ENCODE measurements at places on chromosomes 5 and 9.

DNA sequence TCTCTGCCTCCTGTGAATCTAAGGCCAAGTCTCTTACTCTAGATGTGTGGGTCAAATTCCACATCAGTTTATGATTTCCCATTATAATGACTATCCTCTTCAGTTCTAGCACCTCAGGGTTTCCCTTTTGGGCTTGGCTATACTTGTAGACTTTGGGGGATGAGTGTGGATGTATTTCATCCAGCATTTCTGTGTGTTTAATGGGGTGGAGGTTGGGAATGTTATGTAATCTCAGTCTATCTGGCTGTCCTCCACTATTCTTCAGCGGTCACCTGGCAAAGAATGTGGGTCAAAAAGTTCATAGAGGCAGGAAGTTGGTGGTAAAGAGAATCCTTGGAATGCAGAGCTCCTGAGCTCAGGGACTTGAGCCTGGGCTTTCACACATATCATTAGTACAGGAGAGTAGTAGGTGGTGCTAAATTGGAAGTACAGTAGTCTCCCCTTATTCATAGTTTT lies 64.9 kb downstream of the CFAP95 start:
- no peak for DNase-seq

GRCh38 chr5:157390551-157391297 lies 69.3 kb upstream of the NIPAL4 start:
- DNase-seq: peak; percentile 7

DNA sequence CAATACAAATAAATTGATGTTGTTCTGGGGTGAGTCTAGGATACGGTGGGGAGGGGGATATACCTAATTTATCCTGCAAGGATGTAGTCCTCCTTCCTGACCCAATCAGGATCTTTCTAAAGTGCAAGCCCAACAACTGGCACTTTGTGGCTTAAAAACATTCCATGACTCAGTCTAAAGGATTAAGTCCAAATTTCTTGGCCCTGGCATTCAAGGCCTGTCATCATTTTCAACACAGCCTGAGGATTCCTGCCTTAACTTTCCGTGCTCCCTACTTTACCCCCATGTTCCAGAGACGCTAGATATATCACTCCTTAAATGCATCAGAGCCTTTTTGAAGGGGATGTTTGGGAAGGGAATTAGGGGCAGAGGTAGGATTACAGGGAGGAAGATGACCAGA lies 1.0 kb downstream of the FAM221B start:
- DNase-seq: no peak

DNA sequence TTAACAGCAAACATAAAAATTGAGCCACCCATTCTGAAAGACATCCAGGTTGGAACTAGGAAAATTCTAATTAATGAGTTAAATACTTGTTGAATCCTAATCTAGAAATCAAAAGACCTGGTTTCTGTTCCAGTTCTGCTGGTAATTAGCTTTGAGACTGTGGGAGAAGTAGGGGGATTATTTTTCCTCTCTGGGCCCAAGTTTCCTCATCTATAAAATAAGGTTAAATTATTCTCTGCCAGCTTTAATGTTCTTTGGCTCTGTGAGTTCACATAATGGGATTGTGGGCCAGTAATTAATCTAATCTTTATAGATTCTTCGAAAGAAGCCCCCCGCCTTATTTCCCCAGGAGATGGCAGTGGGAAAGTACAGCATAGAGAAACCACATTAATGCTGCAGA lies 104.6 kb downstream of the ENC1 start:
- DNase-seq: no peak

DNA sequence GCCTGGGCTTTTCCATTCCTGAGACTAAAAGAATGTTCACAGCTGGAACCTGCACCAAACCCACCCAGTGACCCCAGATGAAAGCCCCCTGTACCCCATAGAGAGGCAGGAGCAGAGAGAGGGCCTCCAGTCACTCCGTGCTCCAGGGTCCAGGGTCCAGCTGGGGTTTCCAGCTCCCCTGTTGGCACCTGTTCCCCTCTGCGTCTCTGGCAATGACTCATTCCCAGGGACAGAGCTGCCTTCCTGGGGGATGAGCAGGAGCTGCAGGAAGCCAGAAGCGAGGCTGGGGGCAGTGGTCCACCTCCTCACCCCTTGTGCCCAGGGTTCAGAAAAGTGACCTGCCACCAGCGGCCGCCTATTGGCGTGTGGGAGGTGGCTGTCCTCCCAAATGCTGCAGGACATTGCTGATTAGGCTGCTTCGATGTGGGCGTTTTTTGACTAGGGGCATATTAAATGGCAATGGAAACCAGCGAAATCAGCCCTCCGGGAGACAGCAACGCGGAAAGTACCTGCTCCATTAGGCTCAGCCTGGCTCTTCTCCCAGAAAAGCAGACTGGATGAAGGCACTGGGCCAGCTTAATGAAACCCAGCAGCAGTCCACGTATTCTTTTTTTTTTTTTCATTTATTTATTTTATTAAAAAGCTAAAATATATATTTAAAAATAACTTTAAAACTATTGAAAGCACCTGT lies 97.4 kb downstream of the DAP start:
- no peak for DNase-seq

DNA sequence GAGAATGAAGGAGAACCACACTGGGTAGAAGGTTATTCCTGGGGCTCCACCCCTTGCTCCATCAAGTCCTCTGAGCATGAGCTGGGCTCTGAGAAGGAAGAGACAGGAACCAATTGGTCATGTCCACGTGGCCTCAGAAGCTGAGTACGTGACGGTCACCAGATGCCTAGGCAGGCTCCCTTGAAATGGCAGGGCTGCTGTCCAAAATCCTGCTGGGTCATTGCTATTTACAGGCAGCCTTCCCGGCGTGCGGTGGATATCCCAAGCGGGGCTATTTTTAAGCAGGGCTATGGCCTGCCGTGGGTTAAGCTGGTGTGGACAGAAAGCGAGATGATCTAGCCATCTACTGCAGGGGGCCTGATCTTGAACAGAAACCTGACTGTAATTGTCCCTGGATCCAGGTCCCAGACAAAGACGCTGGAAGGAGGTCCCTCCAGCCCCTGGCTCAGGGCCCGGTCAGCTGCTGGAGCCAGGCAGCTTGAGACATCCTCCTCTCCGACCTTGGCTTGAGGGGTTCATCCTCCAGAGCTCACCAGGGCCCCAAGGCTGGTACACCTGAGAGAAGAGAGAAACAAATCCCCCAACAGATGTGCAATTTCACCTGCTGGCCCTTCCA lies 550 bp upstream of the CKMT2 start:
- no peak for DNase-seq

DNA sequence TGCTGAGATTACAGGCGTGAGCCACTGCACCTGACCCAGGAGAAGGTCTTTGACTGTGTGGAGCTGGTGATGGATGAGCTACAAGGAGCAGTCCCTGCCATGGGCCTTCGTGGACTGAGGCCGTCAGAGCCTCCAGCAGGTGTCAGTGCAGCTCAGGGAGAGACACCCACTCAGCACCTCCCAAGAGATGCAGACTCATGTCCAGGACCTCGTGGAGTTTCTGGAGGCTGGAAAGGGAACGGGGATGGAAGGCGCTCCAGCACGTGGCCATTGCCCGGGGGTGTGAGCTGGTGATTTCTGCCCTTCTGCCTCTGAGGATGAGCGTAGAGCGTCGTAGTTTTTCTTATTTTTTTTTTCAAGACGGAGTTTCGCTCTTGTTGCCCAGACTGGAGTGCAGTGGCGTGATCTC lies 9.5 kb downstream of the TOR4A start:
- DNase-seq: no peak

DNA sequence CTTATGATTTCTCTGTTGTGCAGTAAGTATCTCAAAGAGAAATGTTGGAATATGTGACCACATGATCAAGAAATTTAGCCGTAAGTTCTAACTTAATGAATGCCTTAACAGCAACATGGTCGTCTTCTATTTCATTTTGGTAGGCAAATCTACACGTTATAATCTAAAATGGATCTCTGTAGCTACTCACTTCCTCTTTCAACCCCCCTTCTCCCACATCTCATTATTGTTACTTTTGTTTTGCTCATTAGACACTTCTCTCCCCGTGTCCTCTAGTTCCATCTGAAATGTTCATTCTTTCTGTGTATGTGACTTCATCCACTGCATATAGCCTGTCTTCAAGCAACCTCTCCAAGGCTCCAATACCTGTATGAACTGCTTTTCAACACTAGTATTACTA lies 27.1 kb upstream of the LPAR1 start:
- no peak for DNase-seq

- DNase-seq: no peak
Observed at GRCh38 chr5:3303777-3304176, 291.9 kb upstream of the IRX1 start.

DNA sequence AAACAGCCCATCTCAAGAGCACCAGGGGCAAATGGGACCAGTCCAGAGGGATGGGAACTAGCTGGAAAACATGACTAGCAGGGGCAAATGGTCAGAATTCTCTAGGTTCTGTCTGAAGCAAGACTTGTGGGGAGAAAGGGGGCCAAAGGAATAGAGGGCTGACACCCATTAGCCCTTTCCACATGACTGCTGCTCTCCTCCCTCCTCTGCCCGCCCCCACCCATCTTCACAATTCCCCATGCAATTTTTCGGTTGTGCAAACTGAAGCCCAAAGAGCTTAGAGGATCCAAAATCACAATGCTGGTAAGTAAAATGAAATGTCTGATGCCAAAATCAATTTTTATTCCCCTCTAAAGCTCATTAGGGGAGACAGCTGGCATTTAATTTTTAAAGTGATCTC lies 207.1 kb downstream of the DCP2 start:
- DNase-seq: no peak

DNA sequence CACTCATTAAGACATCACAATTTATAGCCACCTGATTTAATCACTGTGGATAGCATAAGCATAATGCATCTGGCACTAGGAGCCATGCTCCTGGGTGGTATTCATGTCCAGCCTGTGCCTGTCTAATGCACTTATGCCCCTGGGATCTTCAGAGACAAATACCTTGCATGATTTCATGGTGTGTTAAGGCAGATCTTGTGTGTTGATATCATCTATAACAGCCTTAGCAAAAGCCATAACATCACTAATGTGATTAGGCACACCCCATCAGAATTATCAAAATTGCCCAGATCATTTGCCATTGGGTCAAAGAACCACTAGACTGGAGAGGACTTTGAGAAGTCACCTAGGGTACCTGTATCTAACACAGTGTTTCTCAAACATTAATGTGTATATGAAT lies 43.7 kb upstream of the SELENOP start:
- no peak for DNase-seq

GRCh38 chr5:132480546-132480892 lies 10.1 kb downstream of the IRF1 start:
- DNase-seq: no peak

DNA sequence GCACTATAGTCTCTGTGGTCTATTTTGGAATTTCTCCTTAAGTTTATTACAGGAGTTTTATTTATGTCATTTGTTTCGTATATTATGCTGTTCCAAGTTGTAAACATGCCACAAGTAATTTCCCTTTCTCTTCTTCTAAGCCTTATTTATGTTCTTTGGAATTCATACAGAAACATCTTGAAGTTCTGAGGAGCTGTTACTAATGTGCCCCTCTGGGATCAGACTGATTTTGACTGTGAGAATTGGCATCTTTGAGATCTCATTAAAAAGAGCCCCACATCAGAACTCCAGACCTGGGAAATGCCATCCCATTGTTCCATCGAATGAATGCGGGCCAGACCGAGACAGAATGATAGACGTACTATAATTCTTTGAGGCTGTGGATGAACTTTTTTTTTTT lies 138.8 kb upstream of the CD180 start:
- DNase-seq: no peak

DNA sequence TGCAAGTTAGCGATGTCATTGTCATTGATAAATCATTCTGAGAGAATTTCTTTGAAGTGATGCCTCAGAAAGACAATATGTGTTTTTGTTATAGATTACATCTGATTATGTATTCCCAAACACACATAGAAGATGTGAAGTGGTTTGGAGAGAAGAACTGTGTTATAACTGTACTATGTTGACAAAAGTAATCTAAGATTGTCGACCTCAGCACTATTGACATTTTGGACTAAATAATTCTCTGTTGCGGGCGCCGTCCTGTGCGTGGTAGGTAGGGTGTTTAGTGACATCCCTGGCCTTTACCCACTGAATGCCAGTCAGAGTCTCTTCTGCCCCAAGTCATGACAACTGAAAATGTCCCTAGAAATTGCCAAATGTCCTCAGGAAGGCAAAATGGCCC lies 77.8 kb downstream of the CFAP90 start:
- no peak for DNase-seq

Data from activated CD8-positive, alpha-beta memory T cell treated with anti-CD3 and anti-CD28 coated beads for 1 hour (primary cell).